ENCODE measurements at places on chromosomes 2 and 18.

DNA sequence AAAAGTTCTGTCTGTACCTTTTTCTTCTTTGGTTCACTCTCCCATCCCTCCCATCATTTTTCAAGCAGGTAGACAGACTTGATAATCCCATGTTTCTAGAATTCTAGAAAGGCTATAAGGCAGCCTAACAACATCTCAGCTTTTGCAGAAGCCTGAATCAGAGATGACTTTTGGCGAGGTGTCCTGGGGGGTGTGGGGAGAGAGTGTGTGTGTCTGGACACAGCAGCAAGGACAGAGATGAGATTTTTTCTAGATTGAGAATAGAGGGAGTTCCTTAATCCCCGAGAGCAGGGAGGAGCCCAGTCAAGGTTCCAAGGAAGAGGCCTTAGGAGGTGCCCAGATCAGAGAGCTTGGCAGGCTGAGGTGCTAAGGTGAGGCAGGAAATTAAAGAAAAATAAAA, 22.0 kb upstream of the LAPTM4A start:
- no peaks in the 10 kb centered on the region for H3K36me3 ChIP-seq
- peaks cover 21% of the 10 kb centered on the region for H3K27me3 ChIP-seq
- no peak overlapping the region for H3K4me3 ChIP-seq

GRCh38 chr2:231692847-231693246, 15.5 kb upstream of the PTMA start:
- H3K4me3 ChIP-seq, result no peak overlapping the region
- H3K27me3 ChIP-seq, result no peaks in the 10 kb centered on the region
- H3K27ac ChIP-seq, result no peak overlapping the region
- H3K4me1 ChIP-seq, result no peaks in the 10 kb centered on the region

DNA sequence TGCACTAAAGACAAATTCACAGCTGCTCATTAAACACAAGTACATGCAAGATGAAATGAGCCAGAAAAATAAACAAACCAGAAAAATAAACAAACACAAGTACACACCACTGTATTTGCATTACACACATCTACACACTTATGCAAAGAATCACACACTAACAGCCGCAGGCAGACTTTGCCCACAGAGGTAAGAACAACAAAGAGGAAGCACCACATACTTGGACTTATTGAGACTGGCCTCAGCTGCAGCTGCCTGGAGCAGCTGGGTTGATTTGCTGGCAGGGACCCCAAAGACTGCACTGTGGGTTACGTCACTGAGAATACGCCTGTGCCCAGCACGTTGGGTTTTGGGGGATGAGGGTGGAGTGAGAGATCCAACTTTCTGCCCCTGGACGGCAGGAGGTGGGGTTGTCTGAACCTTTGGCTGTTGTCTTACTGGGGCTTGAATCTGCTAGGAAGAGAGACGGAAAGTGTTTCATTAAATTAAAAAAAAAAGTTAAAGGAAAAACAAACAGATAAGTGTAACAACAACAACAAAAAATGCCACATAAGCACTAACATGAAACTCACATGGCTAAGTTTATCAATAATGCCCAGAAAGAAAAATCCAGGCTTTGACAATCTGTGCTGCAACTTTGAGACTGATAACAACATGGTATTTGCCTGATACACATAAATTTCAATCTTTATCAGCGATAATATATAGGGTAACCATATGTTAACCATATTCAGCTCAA, 71.9 kb upstream of the NFU1 start:
- no peak overlapping the region for H3K4me3 ChIP-seq
- ATAC-seq, result peak; percentile 39
- H3K36me3 ChIP-seq, result peaks cover 14% of the 10 kb centered on the region
- peaks cover 18% of the 10 kb centered on the region for H3K4me1 ChIP-seq

DNA sequence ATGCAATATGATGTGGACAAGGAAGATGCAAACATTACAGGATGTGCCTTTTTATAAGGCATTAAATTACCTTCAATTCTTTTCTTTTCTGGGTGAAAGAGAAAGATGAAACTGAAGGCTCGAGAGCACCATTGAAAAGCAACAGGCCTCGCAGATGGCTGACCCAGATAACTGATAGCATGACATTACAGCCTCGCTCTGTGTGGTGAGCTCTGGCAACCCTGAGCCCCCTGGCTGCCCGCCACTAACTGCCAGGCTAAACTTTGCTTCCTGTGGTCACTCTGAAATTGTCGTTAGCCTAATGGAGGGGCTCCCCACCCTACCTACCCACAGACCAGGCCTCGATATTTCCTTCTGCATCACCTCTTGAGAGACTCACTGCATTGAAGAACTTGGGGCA, 516.8 kb upstream of the FANCL start:
- H3K36me3 ChIP-seq, result no peaks in the 10 kb centered on the region
- no peaks in the 10 kb centered on the region for H3K27me3 ChIP-seq
- H3K4me1 ChIP-seq, result peaks cover 7% of the 10 kb centered on the region
- H3K4me3 ChIP-seq, result no peak overlapping the region
- no peak overlapping the region for H3K27ac ChIP-seq

- no peak for ATAC-seq
- H3K4me1 ChIP-seq, result no peaks in the 10 kb centered on the region
- H3K4me3 ChIP-seq, result no peak overlapping the region
- H3K36me3 ChIP-seq, result no peaks in the 10 kb centered on the region
- no peak overlapping the region for H3K27ac ChIP-seq
These were observed 25.8 kb downstream of the PLB1 start for GRCh38 chr2:28521663-28522062.

- no peaks in the 10 kb centered on the region for H3K36me3 ChIP-seq
- no peak for ATAC-seq
- no peak overlapping the region for H3K4me3 ChIP-seq
- no peak overlapping the region for H3K27ac ChIP-seq
- no peaks in the 10 kb centered on the region for H3K4me1 ChIP-seq
These were observed 101.8 kb upstream of the MYCN start for GRCh38 chr2:15838481-15839090.

DNA sequence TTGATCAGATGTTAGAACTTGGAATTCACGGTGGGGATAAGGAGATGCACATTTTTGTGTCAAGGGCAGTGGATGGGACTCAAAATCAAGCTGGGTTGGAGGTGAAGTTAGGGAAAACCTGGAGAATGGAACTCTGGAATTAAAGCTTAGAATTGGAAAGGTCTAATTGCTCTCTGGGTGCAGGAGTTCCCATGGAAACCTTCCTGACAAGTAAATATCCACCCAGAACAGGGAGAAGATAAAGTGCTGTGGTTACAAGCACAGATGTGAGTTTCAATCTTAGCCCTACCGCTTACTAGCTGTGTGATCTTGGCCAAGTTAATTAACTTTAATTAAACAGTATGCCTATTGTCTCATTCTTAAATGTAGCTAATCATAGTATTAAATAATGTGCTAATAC, 71.3 kb upstream of the TCF7L1 start:
- H3K4me1 ChIP-seq, result no peaks in the 10 kb centered on the region
- no peak overlapping the region for H3K27ac ChIP-seq
- ATAC-seq, result no peak
- no peak overlapping the region for H3K4me3 ChIP-seq

DNA sequence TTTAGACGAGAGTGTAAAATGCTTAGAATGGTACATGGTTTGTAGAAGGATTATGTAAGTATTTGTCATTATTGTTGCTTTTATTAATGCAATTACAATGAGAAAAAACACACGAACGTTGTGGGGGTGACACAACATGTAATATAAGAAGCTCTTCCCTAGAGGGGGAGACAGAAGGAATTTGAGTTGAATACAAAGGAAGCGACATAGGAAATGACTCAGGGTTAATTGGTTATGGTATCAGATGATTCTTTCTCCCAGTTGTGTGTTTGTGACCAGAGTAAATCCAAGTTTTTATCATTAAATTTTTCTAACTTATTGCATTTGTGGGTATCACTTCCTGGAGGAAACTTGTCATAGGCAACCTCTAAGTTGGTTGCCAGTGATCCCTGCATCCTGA, 625.6 kb upstream of the CDH2 start:
- no peak for ATAC-seq
- H3K4me3 ChIP-seq, result no peak overlapping the region
- H3K27ac ChIP-seq, result no peak overlapping the region
- H3K4me1 ChIP-seq, result no peaks in the 10 kb centered on the region

DNA sequence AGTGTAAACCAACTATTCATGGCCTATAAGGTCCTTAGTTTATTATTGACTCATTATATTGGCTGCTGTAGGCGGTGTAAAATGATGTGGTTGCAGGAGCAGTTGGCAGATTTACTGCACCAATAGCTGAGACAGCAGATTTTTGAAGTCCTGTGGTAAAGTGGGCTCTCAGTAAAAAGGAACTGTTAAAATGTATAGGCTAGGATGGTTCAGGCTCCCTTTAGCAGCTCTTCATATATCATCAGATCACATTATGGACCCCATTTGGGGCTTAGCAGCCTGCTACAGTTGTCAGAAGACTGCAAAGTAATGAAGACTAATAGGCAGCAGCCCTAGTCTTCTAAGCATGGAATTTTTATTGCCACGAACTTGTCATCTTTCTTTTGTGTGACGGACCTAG, 27.8 kb downstream of the MTX2 start:
- H3K36me3 ChIP-seq, result peaks cover 6% of the 10 kb centered on the region
- H3K4me1 ChIP-seq, result peaks cover 7% of the 10 kb centered on the region
- no peak for ATAC-seq
- H3K4me3 ChIP-seq, result no peak overlapping the region
- H3K27ac ChIP-seq, result no peak overlapping the region

DNA sequence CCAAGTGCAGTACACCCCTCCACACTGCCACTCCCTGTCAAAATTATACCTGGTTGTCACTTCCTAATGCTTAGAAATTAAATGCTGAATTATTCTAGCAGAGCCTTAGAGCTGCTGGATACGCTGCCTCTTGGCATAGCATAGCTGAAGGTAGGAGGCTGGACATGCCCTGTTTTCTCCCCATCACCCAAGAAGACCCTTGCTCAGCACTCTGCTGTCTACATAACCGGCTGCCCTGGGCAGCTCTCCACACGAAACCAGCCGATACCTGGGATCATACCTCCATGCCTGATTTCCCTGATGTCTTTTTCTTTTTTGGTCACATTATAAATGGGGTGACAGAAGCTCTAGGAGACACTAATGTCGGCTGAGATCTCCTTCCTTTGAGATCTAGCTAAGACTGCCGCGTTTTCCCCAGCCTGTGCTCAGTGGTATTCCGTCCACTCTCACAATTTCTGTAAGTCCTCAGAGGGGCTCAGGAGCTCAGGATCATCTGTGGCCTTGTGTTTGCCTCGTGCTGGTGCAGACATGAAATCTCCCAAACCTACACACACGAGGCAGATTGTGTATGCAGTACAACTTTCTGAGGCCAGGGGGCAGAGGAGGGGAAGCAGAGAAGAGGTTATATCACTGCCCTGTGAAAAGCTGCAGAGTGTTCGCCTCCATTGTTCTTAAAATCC, 13.5 kb upstream of the ZAP70 start:
- no peak overlapping the region for H3K27ac ChIP-seq
- no peak overlapping the region for H3K4me3 ChIP-seq

DNA sequence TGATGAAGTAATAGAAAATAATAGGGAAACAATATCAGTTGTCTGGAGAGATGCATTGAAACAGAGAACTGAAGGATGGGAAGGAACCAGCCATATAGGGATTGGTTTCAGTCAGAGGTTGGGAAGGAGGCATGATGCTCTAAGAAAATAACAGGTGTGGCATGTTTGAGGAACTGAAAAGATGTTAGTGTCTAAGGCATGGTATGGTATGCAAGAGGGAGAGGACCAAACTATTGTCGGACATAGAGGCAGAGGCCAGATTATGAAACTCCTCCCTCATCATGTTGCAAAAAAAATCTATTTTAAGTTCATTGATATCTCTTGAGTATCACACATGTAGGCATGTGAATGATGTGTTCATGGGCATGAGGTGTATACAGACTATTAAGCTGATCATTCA, 48.9 kb upstream of the EMILIN2 start:
- H3K27me3 ChIP-seq, result no peaks in the 10 kb centered on the region
- ATAC-seq, result peak; percentile 43
- no peak overlapping the region for H3K4me3 ChIP-seq
- no peak overlapping the region for H3K27ac ChIP-seq
- H3K36me3 ChIP-seq, result peaks cover 54% of the 10 kb centered on the region
- peaks cover 8% of the 10 kb centered on the region for H3K4me1 ChIP-seq

- H3K4me1 ChIP-seq, result no peaks in the 10 kb centered on the region
- H3K4me3 ChIP-seq, result no peak overlapping the region
- H3K27me3 ChIP-seq, result no peaks in the 10 kb centered on the region
- no peak for ATAC-seq
- no peak overlapping the region for H3K27ac ChIP-seq
These were observed 407.9 kb downstream of the DCC start for GRCh38 chr18:52747869-52748268.

GRCh38 chr18:21741562-21742314, 1.1 kb downstream of the MIB1 start:
- H3K27me3 ChIP-seq, result no peaks in the 10 kb centered on the region
- H3K4me3 ChIP-seq, result peak overlapping the region; percentile 83
- H3K4me1 ChIP-seq, result peaks cover 44% of the 10 kb centered on the region

DNA sequence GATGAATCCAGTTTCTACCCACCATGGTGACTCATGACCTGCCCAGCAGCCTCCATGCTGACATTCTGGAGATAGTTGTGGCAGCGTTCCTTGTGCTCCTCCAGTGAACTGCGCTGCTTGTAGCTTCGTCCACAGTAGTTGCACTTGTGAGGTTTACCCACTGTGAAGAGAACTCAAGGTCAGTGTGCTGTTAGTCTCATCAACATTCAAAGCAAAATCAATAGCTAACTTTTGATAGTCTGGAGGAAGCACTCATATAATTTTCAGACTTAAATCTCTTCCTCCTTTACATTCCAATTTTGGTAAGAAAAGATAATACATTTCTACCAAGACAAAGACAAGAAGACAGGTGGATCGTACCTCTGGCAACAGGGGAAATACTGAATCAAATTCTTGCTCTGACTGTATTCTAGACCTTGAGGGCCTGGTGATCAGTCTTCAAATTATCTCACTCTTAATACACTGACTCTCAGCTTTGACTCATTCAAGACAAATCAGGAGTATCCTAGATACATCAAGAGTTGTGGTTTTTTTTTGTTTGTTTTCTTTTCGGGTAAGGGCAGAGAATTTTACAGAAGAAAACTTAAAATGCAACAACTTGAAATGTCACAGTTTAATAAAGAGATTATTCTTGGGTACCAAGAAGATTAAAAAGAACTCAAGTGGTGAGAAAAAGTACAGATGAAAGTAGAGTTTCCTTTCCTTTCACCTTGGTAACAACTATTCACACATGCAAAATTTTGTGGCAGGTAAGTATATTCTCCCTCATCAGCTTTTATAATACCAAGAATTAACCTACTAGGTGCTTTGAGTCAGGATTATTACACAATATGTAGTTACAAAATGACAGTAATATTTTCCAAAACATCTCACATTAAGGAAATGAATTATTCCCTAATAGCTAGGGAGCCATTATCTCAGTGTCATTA, 129.2 kb downstream of the IKZF2 start:
- no peaks in the 10 kb centered on the region for H3K27me3 ChIP-seq
- H3K4me3 ChIP-seq, result no peak overlapping the region
